ENCODE measurements at places on chromosomes 1 and 21.

DNA sequence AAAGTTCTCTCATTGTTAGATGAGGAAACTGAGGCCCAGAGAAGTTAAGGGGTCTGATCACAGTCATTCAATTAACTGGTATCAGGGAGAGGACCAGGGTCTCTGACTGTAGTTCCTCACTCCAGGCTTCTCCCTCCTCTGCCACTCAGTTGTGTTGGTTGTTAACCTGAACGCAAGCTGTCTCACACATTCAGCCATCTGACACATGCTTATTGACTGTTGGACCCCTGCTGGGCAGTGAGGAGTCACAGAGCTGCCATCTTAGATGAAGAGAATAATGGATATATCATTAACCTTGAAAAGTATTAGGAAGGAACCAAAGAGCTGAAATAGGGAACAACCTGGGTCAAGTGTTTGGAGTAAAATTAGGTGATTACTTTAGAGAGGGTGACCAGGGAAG is 194.8 kb downstream of the ZZZ3 start:
- DNase-seq, result no peak

GRCh38 chr21:43687566-43688399 is 28.4 kb downstream of the RRP1B start:
- DNase-seq, result no peak

DNA sequence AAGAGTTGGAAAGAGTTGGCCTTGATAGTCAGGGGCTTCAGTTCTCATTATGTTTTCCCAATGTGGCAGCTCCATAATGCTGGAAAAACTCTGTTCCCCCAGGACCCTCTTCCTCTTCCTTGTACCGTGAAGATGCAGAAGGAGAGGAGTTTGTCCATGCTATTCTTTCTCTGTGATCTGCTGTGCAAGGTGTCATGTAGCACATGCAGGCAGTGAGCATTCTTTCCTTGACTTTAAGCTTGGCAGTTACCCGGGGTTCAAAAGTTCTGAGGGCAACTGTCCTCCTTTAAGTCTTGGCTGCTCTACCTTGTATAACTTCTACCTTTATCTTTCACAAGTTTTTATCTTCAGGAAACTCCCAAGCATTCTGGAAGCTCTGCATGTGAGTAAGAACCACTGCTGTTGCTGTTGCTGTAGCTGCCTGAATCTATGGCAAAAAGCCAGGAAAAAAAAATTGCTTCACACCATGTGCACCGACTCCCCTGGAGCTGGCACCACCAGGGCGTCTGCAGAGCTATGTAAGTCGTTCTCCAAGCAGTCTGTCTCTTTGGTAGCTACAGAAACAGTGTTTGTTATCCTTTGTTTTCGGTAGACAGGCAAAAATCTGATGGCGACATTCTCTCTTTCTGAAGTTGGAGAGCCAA is 42.7 kb upstream of the SLC16A1 start:
- peak; percentile 64 for DNase-seq

DNA sequence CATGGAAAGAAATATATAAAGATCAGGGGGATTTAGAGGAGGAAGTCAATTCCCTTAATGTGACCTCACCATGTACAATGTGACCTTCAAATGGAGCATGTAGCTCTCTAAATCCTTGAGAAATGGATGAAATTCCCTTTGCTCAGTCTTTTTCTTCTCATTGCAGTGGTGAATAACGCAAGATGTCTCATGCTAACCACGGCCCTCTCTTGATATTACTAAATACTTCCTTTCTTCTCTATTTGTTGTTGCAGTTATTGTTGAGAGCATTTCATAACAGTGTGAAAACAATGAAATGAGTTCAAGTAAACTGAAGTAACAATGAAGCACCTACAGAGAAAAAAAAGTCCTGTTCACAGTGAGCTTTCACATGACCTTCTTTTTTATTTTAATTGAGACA is 55.6 kb downstream of the ZNF281 start:
- no peak for DNase-seq

DNA sequence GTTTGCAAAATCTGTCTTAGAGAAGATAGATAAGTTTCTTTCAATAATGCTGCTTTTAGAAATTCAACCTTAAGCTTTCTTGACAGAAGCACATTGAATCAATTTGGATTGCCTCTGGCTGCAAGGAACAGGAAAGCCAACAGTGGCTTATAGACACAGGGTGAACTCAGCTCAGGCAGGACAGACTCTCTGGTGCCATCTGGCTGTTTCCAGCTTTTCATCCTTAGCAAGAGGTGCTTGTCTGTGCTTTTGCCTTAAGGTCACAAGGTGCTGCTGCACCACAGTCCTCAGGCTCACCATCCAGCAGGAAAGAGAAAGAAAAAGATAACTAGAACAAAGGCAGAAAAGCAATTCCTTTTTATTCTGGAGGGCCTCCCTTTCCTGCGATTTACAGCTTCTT is 93.7 kb upstream of the ETS2 start:
- DNase-seq, result no peak

GRCh38 chr1:101884621-101885020 is 112.1 kb downstream of the OLFM3 start:
- DNase-seq, result no peak

- DNase-seq, result no peak
Measured at GRCh38 chr21:28066076-28066475, 926.6 kb downstream of the LTN1 start.

Measured in AG09319 (cell line).